Activated T-helper 1 cell treated with anti-CD3 and anti-CD28 coated beads, Interleukin-2, amount 50 U/mL, for 16 hours (primary cell): ENCODE measurements at places on chromosomes 12 and 14.

DNA sequence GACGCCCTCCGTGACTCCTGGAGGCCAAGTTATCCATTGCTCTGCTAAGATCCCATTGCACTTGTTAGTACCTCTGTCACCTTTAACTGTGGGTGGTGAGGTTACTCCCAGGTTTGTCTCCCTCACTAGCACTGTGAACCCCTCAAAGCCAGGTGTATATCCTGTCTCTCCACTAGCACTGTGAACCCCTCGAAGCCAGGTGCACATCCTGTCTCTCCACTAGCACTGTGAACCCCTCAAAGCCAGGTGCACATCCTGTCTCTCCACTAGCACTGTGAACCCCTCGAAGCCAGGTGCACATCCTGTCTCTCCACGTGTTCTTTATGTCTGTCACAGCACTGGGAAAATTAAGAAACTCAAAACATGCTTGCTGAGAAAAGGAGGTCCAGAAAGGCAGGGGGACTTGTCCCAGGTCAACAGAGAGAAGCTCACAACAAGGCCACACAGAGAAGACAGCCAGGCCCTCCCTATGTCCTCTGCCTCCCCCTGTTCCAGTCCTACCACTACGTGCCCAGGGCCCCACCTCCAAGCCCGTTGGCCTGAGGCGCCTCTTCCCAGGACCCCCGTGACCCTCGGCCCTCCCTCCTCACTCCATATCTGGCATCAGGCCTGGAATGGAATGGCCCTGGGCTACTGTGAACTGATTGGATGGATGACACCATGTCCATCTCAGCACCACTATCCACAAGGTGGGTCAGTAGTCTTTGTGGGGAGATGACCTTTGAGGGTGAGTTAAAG is 26.4 kb upstream of the FKBP4 start:
- DNase-seq, result no peak

DNA sequence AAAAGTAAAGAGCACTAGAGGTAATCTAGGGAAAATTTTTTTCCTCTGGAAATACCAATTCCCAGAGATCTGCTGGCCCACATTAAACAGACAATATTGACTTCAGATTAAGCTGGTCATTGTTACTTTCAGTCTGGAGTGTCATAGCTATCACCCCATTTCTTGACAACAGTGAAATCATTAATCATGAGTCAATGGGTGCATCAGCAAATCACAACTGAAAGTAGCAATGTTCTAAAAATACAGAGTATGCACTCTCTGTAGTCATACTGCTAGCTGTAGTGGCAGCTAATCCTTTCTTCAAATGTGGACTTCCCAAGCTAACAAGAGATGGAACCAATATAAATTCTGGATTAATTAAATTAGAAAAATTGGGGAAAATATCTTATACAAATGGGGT is 129.9 kb downstream of the CPNE8 start:
- no peak for DNase-seq

- DNase-seq, result no peak
Observed at GRCh38 chr14:68947802-68948201, 31.3 kb downstream of the ACTN1 start.

DNA sequence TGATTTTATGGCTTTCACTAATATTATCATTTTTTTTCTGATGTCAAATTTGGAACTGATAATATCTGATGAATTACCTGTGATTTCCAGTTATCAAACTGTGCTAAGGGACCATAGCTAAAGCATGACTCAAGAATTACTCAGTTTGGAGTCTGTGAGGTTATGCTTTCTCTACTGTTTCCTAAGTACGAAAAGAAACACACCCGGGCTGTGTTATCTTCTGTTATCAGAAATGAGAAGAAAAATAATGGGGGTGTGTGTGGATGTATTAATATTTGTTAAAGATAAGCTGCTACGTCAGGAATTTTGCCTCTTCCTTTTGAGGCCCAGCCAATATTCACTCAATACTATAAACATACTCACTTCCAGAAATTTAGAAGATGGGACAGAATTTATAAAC is 1401.9 kb upstream of the FLRT2 start:
- DNase-seq, result no peak

DNA sequence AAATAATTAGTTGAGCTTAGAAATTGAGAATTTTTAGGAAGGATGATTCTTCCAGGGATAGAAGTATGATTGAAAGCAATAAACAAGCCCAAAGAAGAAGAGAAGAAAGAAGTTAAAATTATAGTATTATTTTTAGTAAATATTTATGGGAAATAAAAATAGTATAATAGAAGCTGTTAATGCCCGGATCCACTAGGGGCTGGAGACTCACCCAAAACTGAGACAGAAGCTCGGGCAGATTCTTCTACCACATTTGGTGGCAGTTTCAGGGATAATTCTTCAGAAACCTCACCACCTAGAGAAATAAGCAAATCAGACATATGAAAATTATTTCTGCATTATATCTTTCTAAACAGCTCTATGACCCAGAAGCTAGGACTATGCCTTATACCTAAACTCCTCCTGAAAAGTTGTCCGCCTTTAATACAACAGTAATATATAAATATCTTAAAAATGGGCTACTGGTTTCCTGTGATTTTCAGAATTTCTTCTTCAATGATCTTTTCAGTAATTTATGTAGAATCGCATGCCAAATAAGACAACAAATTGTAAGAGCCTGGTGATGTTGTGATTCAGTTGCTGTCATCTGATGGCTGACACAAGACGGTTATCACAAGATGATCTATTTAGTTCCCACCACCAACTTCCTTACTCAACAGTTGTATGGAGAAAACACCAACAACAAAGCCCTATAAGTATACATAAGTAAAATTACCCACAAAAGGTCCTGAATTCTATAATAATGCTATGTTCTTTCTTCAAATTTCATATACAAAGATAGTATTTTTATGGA is 35.6 kb downstream of the A2M start:
- DNase-seq, result no peak

GRCh38 chr12:14824012-14824634 is 10.1 kb upstream of the SMCO3 start:
- no peak for DNase-seq

GRCh38 chr12:88516811-88517210 is 63.5 kb downstream of the KITLG start:
- no peak for DNase-seq

GRCh38 chr12:25388183-25388582 is 137.5 kb upstream of the KRAS start:
- DNase-seq, result no peak

DNA sequence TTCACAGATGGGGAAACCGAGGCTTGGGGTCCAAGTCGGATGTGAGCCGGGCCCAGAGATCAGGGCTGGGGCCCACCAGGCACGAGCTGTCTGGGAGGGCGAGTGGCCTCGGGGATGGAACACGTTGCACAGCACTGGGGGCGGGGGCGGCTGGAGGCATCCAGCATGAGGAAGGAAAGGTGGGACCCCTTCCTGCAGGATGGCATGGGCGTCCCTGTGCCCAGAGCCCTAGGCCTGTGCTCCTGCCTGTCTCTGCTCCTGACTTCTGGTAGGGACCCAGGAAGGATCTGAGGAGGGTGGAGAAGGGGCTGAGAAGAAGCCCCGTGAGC is 183.4 kb downstream of the KIF26A start:
- DNase-seq, result no peak

GRCh38 chr12:52232203-52232673 is 805 bp upstream of the KRT7 start:
- DNase-seq, result no peak

GRCh38 chr12:104303538-104304151 is at the start of gene EID3:
TSS of gene EID3 (plus strand) at chr12:104303739. CDS start at chr12:104303935, 196 bp downstream.
- DNase-seq, result peak; percentile 85

DNA sequence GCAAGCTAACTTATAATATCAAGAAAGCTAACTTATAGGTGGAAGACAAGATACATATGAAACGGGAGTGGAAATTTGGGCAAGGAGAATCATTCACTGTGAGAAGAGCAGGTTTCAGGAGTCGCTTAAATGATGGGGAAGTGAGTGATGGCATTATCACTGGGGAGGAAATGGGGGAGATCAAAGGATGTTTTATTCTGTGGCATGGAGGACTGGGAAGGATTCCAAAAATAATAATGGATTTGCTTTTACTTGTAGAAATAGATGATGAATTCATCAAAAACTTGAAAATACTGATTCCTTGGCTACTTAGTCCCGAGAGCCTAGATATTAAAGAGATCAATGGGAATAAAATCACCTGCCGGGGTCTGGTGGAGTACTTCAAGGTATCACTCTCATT is 47.8 kb downstream of the SAV1 start:
- DNase-seq, result no peak

- DNase-seq, result no peak
Observed at GRCh38 chr14:50839691-50840090, 8.7 kb upstream of the NIN start.

DNA sequence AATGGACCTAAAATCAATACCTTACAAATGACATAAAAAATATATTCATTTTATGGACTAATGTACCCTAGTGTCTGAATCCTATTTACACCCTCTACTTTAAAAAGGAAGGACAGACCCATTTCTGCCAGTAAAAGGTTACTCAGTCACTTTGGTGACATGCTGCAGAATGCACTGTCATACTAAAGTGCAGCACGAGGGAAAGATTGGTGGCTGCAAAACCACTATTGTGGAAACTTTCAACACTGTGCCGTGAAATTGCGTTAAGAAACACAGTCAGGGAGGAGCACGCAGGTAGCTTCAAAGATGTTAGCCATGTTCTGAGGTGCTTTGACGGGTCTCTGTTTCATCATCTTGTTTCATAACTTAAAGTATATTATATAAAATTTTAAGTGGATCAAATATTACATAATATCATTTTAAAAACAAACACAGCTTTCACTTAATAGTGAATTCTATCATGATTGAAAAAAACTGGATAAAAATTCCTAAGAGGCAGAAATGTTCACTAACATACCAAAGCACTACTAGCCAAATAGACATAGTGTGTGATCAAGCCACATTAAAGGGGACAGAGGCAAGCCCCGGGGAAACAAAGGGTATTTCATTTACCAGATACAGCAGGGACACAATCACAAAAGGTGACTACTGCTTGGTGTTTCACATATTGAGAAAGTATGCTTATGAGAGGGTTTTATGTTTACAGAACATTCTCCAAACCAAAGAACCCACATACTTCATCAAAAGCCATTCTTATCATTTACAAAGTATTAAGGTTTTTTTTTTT is 330.8 kb upstream of the SOX5 start:
- DNase-seq, result no peak

- DNase-seq, result no peak
Observed at GRCh38 chr14:65780566-65780965, 368.0 kb downstream of the FUT8 start.

DNA sequence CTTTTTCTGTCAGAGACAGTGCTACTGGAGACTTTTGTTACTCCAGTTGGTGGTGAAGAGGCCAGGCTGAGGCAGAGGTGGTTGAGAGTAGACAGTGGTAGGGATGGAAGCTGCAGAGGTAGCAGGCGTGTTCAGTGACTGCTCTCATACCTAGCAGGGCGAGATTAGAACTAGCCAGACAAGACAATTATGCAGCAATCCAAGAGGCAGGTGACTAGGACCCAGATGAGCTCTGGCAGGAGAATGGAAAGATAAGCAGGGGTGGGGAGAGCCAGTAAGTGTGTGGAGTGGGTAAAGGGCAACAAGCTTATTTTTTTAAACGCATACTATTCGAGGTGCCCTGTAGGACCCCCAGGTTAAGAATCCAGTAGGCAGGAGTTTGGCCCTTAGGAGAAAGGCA is 4.8 kb downstream of the PPP1R36 start:
- DNase-seq, result no peak

DNA sequence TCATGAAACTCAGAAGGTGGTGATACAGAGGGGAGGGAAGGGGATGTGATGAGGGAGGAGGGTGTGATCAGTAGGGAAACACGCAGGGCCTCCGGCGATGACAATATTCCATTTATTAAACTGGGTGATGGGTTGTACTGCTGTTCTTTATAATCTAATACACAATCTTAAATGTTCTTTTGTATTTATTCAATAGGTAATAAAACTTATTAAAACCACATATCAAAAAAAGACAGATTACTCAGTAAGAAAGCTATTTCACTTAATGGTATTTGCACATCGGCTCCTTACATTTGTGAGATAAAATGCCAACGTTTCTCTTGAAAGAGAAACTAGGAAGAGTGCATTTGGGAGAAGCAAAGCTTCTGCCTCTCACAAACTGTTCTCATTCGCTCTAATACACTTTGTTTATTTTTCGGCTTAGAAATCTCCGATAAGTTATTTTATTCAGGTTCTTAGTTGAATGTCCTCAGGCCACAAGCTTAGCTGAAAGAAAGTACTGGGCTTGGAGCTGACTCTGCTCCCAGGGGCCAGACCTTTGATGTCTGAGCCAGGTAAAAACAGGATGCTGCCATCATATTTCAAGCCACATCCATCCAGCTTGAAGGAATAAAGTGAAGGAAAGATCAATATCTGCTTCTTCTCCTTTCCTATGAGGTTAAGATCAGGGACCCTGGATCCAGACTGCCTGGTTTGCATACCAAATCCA is 17.5 kb downstream of the STON2 start:
- no peak for DNase-seq

DNA sequence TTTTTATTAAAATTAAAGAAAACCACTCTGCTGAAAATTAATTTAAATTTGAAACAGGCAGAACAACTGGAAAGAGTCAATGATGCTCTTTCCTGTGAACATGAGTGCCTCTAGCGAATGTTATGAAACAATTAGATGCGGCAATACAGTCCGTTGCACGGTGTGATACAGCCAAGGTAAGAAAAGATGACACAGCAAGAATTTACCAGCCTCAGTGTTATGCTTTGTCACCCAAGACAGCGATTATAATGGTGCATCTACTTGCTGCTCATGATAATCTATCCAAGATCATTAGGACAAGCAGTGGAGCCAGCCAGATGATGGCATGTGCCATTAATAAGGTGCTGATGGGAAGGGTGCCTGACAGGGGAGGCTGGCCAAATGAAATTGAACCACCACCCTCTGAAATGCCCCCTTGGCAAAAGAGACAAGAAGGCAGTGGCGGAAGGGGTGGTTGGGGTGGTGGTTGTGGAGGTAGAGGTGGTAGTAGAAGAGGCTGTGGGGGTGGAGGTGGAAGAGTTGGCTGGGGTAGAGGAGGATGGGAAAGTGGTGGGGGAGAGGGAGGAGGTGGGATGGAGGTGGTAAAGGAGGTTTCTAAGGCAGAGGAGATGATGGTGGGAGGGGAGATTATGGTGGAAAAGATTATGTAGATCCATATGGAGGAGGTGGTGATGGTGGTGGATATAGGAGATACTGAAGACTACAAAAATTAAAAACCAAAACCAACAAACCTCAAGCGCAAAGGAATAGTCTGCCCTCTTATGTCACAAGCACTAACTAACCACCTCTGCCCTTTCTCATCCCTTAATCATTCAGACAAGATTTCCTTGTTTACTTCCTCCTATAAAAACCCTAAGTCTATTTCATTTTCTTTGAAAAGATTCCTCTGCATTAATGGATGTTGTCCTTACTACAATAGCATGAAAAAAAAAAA is 4.0 kb upstream of the RESF1 start:
- DNase-seq, result no peak

GRCh38 chr12:124625867-124626675 is 58.7 kb upstream of the NCOR2 start:
- DNase-seq, result no peak

- no peak for DNase-seq
Observed at GRCh38 chr14:77791225-77791600, 8.7 kb upstream of the ADCK1 start.

- no peak for DNase-seq
Observed at GRCh38 chr12:111769599-111769998, 2.9 kb downstream of the ALDH2 start.
